ENCODE measurements at places on chromosomes 2 and 18. TPM values are rescaled to one million over a fixed set of nuclear protein-coding genes. Genes with fewer than 3 reads are reported as not detected.

Gene MTLN
- total RNA-seq = 141 TPM

Gene CYRIA
- total RNA-seq = 4.2 TPM

Gene ALK
- total RNA-seq = not detected

Gene ZSWIM2
- total RNA-seq = not detected

Gene IL36B
- total RNA-seq = not detected

GRCh38 chr18:60980422-60981005 is 352.7 kb upstream of the CDH20 start:
- no peaks in the 10 kb centered on the region for H3K36me3 ChIP-seq
- H3K4me3 ChIP-seq = no peak overlapping the region
- no peak overlapping the region for H3K27ac ChIP-seq
- no peaks in the 10 kb centered on the region for H3K4me1 ChIP-seq

- H3K4me1 ChIP-seq = no peaks in the 10 kb centered on the region
- no peaks in the 10 kb centered on the region for H3K36me3 ChIP-seq
- no peak for DNase-seq
- H3K4me3 ChIP-seq = no peak overlapping the region
Measured at GRCh38 chr18:75339936-75340605, 87.4 kb downstream of the SMIM21 start.

DNA sequence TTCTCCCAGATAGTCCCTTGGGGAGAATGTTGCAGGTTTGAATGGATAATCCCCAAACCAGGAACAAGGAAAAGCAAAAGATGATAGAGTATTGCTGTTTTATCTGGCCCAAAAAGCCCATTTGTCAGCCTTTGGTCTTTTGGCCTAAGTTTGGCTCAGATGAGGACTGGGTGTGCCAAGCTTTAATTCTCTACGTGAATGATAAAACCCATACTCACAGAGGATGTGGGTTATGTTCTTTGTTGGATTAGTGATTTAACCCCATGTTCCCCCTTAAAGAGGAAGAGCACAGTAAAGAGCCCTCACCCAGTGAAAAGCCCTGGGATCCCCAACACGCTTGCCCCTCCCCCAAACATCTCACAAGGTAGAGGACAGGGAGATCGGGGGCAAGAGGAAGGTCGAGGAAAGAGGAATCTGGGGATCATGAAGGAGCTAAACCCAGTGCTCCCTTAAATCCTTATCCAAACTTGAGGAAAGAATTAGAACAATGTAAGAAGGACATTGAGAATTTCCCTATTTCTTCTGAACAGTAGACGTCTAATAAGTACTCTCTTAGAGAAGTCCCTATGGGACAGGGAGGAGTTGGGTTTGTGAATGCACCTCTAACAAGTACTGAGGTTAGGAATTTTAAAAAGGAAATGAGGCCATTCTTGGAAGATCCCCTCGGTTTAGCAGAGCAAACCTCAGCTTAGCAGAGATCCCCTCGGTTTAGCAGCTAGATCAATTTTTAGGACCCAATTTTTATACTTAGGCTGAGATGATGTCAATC is 105.0 kb downstream of the HIBCH start:
- no peak overlapping the region for H3K27ac ChIP-seq
- H3K4me3 ChIP-seq = no peak overlapping the region
- no peaks in the 10 kb centered on the region for H3K36me3 ChIP-seq

- no peak overlapping the region for H3K4me3 ChIP-seq
- no peaks in the 10 kb centered on the region for H3K27me3 ChIP-seq
- H3K36me3 ChIP-seq = no peaks in the 10 kb centered on the region
Measured at GRCh38 chr2:227608561-227609338, 5.9 kb downstream of the SCYGR3 start.

DNA sequence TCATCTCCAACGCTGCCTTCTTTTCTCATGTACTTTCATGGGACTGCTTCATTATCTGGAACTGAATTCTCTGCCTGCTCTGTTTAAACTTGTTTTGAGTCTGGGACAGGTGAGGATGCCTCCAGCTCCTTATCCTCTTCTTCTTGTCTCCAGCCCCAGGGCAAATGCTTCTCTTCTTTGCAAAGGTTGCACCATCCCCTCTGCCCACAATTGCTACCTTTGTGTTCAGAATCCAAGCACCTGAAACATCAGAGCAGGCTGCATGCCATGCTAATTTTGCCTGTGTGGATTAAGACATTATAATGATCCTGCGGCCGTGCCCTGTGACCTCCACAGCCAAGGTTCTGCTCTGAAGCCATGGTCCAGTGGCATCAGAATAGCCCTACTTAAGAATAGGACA is 309.5 kb downstream of the EPHA4 start:
- H3K27me3 ChIP-seq = no peaks in the 10 kb centered on the region
- no peaks in the 10 kb centered on the region for H3K4me1 ChIP-seq
- no peaks in the 10 kb centered on the region for H3K36me3 ChIP-seq

DNA sequence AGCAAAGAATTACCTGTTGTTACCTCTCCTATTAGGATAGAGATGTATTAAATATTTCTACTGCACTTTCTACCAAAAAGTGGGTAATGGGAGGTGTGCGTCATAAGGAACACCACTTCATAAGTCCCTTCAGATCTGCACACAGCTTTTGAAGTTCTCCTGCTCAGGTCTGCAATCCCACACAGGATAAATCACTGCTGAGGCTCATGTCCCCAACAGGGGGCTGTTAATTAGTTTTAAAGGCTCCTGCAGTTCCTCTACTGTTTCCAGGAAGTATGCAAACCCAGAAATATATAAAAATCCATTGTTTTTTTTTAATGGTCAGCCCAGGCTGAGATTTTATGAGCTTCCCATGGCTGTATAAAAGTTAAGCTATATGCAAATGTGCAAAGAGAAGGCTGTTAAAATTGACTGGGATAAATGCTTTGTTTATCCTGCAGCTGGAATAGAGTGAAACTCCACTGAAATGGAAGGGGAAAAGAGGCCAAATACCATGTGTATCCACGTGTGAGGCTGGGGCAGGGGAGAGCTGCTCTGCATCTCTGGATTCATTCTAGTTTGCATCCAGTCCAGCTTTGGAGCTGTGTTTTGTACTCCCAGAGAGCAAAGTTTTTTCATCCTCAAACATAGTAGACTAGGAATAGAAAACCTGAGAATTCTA is 903.7 kb downstream of the TDRD15 start:
- no peak overlapping the region for H3K27ac ChIP-seq
- H3K27me3 ChIP-seq = no peaks in the 10 kb centered on the region
- DNase-seq = no peak
- H3K4me3 ChIP-seq = no peak overlapping the region
- no peaks in the 10 kb centered on the region for H3K4me1 ChIP-seq

DNA sequence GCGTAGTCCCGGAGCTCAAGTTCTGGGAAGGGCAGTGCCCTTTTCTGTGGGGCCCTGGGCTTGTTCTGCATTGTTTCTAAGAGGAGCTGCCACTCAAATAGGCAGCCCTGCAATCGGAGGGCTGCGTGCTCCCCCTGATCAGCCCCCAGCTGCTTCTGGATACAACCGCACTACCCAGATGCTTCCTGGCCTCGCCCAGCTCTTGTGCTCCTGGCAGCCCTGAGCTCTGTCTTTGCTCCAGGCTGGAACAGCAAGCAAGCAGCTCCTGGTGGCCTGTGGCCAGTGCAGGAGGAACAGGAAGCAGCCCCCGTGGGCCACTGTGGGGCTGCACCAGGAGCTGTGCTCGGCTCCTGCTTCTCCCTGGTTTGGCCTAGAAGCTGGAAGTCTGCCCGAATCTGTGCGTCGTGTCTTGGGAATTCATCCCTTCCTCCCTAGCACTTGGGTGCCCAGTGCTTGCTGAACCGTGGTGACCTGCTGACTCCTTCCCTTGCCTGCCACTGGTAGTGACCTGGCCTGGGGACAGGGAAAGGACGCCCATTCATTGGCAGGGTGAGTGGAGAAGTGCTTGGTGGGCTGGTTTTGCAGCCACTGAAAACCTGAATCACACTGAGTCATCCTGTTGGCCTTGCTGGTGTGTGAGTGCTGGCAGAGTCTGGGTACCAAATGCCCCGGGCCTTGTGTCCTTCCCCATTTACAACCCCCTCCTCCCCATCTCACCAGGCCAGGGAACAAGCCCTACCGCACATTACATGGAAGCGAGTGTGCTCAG is 27.3 kb upstream of the NTSR2 start:
- peak; percentile 98 for DNase-seq
- H3K27me3 ChIP-seq = no peaks in the 10 kb centered on the region
- peaks cover 60% of the 10 kb centered on the region for H3K4me1 ChIP-seq

GRCh38 chr2:84846041-84846663 is 34.7 kb downstream of the TRABD2A start:
- no peaks in the 10 kb centered on the region for H3K27me3 ChIP-seq
- DNase-seq = no peak
- H3K4me3 ChIP-seq = no peak overlapping the region
- H3K4me1 ChIP-seq = no peaks in the 10 kb centered on the region
- no peaks in the 10 kb centered on the region for H3K36me3 ChIP-seq

DNA sequence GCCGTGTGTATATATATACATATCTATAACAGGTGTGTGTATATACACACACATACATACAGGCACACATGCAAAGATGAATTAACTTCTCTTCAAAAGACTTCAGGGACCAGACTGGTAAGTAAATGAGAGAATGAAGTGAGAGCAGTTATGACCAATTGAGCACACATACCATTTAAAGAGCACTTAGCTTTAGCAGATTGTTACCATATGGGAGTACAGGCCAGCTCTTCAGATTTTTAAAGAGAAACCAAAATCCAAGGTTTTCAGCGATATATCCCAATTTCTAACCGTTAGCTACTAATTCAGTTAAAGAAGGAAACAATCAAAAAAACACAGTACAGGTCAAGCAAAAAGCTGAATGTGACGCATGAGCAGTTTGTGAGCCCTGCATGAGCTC is 23.7 kb downstream of the INPP1 start:
- H3K27me3 ChIP-seq = no peaks in the 10 kb centered on the region
- H3K27ac ChIP-seq = no peak overlapping the region
- no peak overlapping the region for H3K4me3 ChIP-seq
- DNase-seq = no peak

DNA sequence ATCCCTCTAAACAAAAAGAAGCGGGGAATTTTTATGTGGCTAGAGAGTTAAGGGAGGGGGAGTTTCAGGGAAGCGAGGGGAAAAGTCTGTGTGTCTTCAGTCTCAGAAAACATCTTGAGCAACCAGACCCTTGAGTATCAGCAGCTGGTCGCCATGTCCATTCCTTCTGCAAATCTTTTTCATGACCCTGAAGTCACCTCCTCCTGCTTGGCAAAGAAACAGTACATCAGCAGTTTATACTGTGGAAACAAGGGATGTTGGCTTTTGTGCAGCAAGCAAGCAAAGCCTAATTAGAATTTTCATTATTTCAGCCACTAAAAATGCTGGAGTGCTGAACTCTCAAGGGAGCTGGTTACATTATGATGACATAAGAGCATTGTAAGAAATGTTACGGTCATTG is 187.4 kb upstream of the SLC8A1 start:
- H3K4me1 ChIP-seq = no peaks in the 10 kb centered on the region
- H3K4me3 ChIP-seq = no peak overlapping the region
- no peaks in the 10 kb centered on the region for H3K27me3 ChIP-seq

DNA sequence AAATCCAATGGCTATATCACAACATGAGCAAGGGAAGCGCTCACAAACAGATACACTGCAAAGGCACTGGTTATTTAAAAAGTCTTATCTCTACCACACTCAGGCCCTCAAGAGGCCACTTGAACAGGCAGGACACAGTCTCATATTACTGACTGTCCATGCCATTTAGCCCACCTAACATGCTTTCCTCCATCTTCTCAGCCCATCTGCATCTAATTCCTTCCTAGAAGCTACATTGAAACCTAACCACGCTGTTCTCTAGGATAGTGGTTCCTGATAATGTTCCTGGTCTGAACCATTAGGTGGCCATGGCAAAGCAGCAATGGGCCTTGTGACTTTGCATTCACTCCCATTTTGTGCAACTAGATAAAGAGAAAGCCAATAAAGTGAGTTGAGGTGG is 22.5 kb upstream of the NEB start:
- peaks cover 68% of the 10 kb centered on the region for H3K4me1 ChIP-seq
- DNase-seq = no peak
- H3K36me3 ChIP-seq = no peaks in the 10 kb centered on the region
- H3K27me3 ChIP-seq = no peaks in the 10 kb centered on the region
- peak overlapping the region; percentile 96 for H3K27ac ChIP-seq
- H3K4me3 ChIP-seq = no peak overlapping the region

DNA sequence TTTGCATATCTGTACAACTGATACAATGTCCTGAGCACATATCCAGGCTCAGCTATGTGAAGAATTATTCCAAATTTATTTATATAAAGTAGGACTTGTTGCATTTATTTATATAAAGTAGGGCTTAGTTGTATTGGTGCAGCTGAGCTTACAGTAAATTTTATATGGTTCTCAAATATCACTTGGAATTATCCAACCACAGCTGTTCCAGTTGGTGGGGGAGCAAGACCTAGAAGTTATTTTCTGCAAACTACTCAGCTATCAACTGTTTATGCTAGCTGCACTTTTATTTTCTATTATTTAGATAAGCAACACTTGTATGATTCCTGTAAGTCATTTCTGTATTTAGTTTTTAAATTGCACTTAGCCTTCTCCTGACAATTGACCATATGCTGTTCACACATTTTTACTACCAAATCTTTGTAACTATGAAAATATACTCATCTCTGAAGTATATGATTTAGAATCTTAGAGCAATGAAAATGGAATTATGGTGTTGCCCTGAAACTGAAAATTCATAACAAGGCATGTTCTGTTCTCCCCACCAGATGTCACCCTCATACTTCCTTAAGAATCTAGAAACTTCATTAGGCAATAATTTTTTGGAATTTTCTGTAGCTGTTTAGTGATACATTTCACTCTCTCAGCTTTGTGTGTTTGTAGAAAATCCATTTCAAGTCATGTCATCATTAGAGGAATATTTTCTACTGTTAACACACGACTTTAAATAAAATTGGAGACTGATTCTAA is 157.0 kb upstream of the CBLN2 start:
- no peaks in the 10 kb centered on the region for H3K36me3 ChIP-seq
- H3K4me3 ChIP-seq = no peak overlapping the region
- H3K27me3 ChIP-seq = no peaks in the 10 kb centered on the region

GRCh38 chr2:45612285-45612684 is 1.2 kb upstream of the SRBD1 start:
- H3K27me3 ChIP-seq = no peaks in the 10 kb centered on the region
- H3K4me1 ChIP-seq = peaks cover 12% of the 10 kb centered on the region
- no peak overlapping the region for H3K4me3 ChIP-seq
- no peak for DNase-seq

DNA sequence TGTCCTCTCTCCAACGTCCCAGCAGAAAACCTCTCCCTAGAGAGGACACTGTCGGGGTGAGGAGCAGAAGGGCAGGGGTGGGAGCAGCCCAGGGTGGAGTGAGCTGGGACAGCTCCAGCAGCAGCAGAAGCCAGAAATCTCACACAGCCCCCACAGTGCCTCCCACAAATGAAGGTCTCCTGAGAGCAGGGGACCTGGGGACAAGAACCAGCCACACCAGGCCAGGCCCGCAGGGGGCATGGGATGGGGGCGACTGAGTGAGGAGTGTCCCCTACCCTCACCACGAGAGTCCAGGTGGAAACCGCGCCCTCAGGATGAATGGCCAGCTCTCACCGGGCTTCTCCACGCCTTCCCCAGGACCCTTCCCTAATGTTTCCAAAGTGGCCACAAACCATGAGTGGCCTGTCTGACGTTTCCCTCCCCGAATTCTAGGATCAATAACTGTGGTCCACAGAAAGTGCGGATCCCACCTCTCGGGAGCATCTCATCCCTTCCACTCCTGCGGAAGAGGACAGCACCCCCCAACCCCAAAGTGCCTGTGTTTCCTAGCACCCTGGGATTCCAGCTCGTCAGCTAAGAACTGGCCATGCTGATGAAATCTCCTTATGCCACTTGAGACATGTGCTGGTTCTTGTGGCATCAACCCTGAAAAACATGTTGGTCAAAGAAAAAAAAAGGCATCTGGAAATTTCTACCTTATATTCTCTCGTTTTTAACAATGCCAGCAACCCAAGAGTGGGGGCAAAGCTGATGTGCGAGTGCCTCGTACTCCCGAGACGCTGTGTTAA is 121.1 kb downstream of the HDAC4 start:
- no peak overlapping the region for H3K4me3 ChIP-seq
- no peaks in the 10 kb centered on the region for H3K27me3 ChIP-seq
- peaks cover 74% of the 10 kb centered on the region for H3K4me1 ChIP-seq
- H3K27ac ChIP-seq = peak overlapping the region; percentile 94
- peak; percentile 3 for DNase-seq
- H3K36me3 ChIP-seq = no peaks in the 10 kb centered on the region

Measured in gastrocnemius medialis (tissue), 4 donors.